Heart left ventricle (tissue), 16 donors: ENCODE measurements at places on chromosomes 13 and 19. TPM values are rescaled to one million over a fixed set of nuclear protein-coding genes. Genes with fewer than 3 reads are reported as not detected.

DNA sequence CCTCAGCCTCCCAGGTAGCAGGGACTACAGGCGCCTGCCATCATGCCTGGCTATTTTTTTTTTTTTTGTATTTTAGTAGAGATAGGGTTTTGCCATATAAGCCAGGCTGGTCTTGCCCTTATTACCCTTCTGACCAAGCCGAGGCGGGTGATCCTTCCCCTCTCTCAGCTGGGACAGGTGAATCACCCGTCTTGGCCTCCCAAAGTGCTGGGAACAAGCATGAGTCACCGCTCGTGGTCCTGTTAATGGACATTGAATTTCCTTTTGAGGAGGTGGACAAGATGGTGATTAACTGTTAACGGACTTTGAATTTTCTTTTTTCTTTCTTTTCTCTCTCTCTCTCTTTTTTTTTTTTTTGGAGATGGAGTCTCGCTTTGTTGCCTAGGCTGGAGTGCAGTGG lies 10.6 kb downstream of the CD70 start:
- H3K4me3 ChIP-seq = no peak overlapping the region
- H3K27ac ChIP-seq = no peak overlapping the region
- H3K36me3 ChIP-seq = no peaks in the 10 kb centered on the region
- DNase-seq = no peak
- H3K4me1 ChIP-seq = no peaks in the 10 kb centered on the region
- peaks cover 10% of the 10 kb centered on the region for H3K27me3 ChIP-seq

DNA sequence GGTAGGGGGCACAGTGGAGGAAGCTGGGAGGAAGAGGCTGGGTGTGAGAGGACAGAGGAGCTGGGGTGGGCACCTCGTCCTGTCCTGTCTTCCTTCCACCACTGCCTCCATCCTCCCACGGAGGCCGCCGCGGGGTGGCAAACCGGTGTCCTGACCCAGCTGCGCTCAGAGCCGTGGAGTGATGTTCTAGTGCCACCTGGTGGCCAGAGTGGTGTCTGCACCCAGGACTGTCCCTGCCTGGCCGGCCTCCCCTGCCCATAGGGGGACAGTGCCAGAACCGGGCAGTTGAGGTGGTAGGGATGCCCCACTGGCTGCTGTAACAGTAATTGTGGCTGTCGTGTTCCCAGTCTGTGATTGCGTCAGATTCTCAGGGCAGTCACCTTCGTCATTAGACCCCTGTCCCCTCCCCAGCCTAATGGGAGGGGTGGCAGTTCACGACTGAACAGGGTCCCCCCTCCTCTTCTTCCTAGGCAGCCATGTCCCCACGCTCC lies 11.1 kb upstream of the ARRDC2 start:
- no peaks in the 10 kb centered on the region for H3K4me1 ChIP-seq
- no peak overlapping the region for H3K27ac ChIP-seq
- no peak overlapping the region for H3K4me3 ChIP-seq
- peak; percentile 84 for DNase-seq
- no peaks in the 10 kb centered on the region for H3K27me3 ChIP-seq
- H3K36me3 ChIP-seq = no peaks in the 10 kb centered on the region

- H3K4me3 ChIP-seq = no peak overlapping the region
- H3K36me3 ChIP-seq = no peaks in the 10 kb centered on the region
- no peaks in the 10 kb centered on the region for H3K27me3 ChIP-seq
- DNase-seq = no peak
- no peak overlapping the region for H3K27ac ChIP-seq
These were observed 5.4 kb downstream of the GATAD2A start for GRCh38 chr19:19410553-19411550.

DNA sequence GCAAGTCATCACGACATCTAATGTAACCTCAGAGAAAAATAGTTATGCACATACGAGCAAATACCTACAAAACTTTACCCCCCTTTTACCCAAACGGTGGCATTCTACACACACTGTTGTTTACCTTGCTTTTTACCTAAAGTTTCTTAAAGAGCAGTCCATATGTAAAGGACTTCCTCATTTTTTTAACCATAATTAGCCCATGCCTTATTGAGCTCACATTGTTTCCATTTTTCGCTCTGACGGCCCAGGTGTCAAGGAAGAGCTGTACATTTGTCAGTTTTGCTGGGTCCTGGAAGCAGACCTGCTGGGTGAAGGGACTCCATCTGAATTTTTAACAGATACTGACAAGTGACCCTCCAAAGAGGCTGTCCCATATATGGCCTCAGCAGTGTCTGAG lies 89.4 kb downstream of the STK24 start:
- DNase-seq = no peak
- no peak overlapping the region for H3K4me3 ChIP-seq
- H3K4me1 ChIP-seq = peaks cover 86% of the 10 kb centered on the region
- H3K36me3 ChIP-seq = no peaks in the 10 kb centered on the region
- no peaks in the 10 kb centered on the region for H3K27me3 ChIP-seq

DNA sequence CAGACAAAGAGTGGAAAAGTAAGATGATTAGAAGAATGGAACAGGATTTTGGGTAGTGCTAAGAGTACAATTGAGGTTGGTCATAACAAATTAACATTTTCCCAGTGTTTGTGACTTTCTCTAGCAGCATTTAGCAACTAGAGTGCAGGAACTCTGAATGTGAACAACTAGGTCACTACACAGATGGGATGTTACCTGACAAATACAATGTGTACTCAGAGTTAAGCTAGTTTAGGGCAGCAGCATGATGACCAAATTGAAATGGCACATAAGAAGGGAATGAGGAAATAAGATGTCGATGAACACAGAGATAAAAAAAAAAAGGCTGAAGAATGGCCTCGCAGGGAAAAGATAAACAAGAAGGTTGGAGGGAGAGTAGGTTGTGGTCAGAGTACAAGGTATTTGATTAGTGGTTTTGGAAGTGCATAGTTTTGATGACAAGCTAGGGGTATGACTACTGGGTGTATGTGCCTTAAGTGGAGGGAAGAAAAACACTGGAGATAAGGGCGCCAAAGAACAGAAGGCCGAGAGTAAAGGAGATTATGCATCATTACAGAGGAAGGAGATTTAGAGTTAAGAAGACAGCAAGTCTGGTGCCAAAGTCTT lies 381.1 kb downstream of the FGF14 start:
- H3K4me1 ChIP-seq = no peaks in the 10 kb centered on the region
- no peak for DNase-seq
- no peak overlapping the region for H3K4me3 ChIP-seq
- H3K27me3 ChIP-seq = no peaks in the 10 kb centered on the region
- no peaks in the 10 kb centered on the region for H3K36me3 ChIP-seq

DNA sequence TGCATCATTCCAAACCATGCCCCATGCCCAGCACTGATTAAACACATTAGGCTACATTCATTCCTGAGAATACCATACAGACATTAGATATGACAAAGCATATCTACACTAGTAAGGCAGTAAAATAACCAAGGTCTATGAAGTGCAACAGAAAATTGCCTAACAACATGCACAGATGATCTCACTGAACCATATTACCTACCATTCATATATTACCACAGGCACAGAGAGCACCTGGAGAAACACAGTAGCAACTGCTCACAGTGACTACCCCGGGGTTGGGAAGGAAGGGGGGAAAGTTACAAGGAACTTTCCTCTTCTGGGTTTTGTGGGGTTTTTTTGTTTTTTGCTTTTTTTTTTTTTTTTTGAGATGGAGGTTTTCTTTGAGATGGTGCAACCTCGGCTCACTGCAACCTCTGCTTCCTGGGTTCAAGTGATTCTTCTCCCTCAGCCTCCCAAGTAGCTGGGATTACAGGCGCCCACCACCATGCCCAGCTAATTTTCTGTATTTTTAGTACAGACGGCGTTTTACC lies 669.6 kb downstream of the UQCRFS1 start:
- DNase-seq = no peak
- no peaks in the 10 kb centered on the region for H3K4me1 ChIP-seq
- H3K27ac ChIP-seq = no peak overlapping the region
- H3K4me3 ChIP-seq = no peak overlapping the region
- no peaks in the 10 kb centered on the region for H3K27me3 ChIP-seq
- no peaks in the 10 kb centered on the region for H3K36me3 ChIP-seq

GRCh38 chr13:48161530-48162179 lies 66.8 kb upstream of the MED4 start:
- H3K27ac ChIP-seq = peak overlapping the region; percentile 53
- no peaks in the 10 kb centered on the region for H3K27me3 ChIP-seq
- H3K4me3 ChIP-seq = no peak overlapping the region
- peak; percentile 67 for DNase-seq
- H3K4me1 ChIP-seq = no peaks in the 10 kb centered on the region

ARHGAP33 gene
- total RNA-seq = 2.9 TPM
